Epithelial cell of umbilical artery (primary cell): ENCODE measurements at places on chromosomes 12 and 14. TPM values are rescaled to one million over a fixed set of nuclear protein-coding genes. Genes with fewer than 3 reads are reported as not detected.

Gene FOXM1
- total RNA-seq = 5.2 and 7.9 TPM in 2 replicates

Gene MNAT1
- 46.7 and 89.0 TPM in 2 replicates for total RNA-seq

Gene SLCO1B1
- not detected in 2 replicates for total RNA-seq

Gene DLGAP5
- 63.7 and 74.5 TPM in 2 replicates for total RNA-seq

Gene FAR2
- total RNA-seq = 40.3 and 72.4 TPM in 2 replicates

Gene KRT72
- not detected in 2 replicates for total RNA-seq

Gene CCDC184
- total RNA-seq = under 0.01 and 0.76 TPM in 2 replicates

Gene TMEM120B
- 8.2 and 8.8 TPM in 2 replicates for total RNA-seq

Gene KRT77
- total RNA-seq = not detected in 2 replicates

Gene OLR1
- total RNA-seq = not detected in 2 replicates

Gene TAS2R13
- 0.32 and 1.8 TPM in 2 replicates for total RNA-seq

Gene COX8C
- total RNA-seq = not detected in 2 replicates

Gene CELA1
- not detected in 2 replicates for total RNA-seq
